Putamen (tissue), 1 donor: ENCODE measurements at places on chromosomes 1 and 21.
A peak's percentile ranks its signal among the peaks of the same experiment; 100 is the strongest.

DNA sequence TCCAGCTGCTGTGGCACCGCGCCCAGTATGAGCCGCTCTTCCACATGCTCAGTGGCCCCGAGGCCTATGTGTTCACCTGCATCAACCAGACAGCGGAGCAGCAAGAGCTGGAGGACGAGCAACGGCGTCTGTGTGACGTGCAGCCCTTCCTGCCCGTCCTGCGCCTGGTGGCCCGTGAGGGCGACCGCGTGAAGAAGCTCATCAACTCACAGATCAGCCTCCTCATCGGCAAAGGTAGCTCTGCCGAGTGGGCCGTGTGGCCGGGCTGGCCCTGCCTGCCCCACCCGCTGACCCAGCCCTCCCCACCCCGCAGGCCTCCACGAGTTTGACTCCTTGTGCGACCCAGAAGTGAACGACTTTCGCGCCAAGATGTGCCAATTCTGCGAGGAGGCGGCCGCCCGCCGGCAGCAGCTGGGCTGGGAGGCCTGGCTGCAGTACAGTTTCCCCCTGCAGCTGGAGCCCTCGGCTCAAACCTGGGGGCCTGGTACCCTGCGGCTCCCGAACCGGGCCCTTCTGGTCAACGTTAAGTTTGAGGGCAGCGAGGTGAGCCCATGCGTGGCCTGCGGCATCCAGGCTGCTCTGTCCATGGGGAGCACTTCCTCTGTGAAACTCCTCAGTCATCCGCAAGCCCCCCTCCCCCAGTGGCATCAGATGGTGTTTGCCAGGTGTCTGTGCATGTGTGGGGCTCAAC, 64.2 kb downstream of the PIK3CD start:
- no peak for DNase-seq

DNA sequence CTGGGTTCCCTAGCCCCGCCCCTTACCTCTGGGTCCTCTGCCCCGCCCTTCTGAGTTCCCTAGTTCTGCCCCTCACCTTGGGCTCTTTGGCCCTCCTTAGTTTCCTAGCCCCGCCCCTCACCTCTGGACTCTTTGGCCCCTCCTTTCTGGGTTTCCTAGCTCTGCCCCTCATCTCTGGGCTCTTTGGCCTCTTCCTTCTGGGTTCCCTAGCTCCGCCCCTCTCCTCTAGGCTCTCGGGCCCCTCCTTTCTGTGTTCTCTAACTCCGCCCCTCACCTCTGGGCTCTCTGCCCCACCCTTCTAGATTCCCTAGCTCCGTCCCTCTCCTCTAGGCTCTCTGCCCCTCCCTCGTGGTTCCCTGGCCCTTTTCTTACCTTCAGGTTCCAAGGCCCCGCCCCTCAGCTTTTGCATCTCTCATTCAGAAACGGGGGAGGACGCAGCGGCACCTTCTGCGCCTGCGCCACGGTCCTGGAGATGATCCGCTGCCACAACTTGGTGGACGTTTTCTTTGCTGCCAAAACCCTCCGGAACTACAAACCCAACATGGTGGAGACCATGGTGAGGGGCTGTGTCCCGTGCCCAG, 88.5 kb downstream of the PTPRU start:
- peak; percentile 12 for DNase-seq

DNA sequence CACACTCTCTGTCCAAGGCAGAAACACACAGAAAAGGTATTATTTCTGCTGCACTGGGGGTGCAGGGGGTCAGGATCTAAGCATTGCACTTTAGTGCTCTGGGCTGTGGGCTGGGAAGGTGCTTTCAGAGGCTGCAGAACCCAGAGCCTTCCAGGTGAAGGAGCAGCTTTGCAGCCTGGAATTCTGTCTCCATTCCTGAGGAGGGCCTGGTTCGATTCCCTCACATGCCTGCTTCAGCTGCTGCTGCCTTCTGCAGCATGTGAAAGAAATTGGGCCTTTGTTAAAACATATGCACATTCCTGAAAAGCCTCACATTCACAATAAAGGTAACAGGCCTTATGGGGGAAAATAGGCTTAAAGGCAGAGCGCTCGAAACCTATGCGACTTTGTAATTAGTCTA, 35.9 kb downstream of the VTCN1 start:
- DNase-seq = no peak

GRCh38 chr1:109091078-109091838, 694 bp downstream of the TMEM167B start:
- no peak for DNase-seq

- no peak for DNase-seq
Observed at GRCh38 chr1:201758499-201759050, 70.4 kb upstream of the IPO9 start.
